ENCODE measurements at places on chromosomes 13 and 19. TPM values are rescaled to one million over a fixed set of nuclear protein-coding genes. Genes with fewer than 3 reads are reported as not detected.

FXYD3 gene
- not detected for total RNA-seq

LIM2 gene
- total RNA-seq, result not detected

ZNF559 gene
- 11.5 TPM for total RNA-seq

KL gene
- total RNA-seq, result under 0.01 TPM

HRC gene
- under 0.01 TPM for total RNA-seq

COMMD6 gene
- total RNA-seq, result 28.2 TPM

RASGRP4 gene
- total RNA-seq, result not detected

SIGLEC5 gene
- total RNA-seq, result not detected

ZFR2 gene
- not detected for total RNA-seq

OVOL3 gene
- not detected for total RNA-seq

ZNF816 gene
- total RNA-seq, result 10.2 TPM

CEACAM7 gene
- not detected for total RNA-seq

FCAR gene
- not detected for total RNA-seq

SSC5D gene
- total RNA-seq, result 6.7 TPM

TBCB gene
- total RNA-seq, result 179 TPM

OSCAR gene
- total RNA-seq, result 1.2 TPM

PCID2 gene
- total RNA-seq, result 80.1 TPM

RGL3 gene
- total RNA-seq, result 7.0 TPM

THSD1 gene
- total RNA-seq, result 14.9 TPM

ATP1A3 gene
- total RNA-seq, result not detected

CALR3 gene
- total RNA-seq, result not detected

LENG1 gene
- total RNA-seq, result 9.0 TPM

Data from regular cardiac myocyte (primary cell).